Esophagus squamous epithelium (tissue), 5 donors: ENCODE measurements at places on chromosomes 1 and 21.

GRCh38 chr1:242870966-242871365 lies 346.5 kb upstream of the PLD5 start:
- no peak for DNase-seq

DNA sequence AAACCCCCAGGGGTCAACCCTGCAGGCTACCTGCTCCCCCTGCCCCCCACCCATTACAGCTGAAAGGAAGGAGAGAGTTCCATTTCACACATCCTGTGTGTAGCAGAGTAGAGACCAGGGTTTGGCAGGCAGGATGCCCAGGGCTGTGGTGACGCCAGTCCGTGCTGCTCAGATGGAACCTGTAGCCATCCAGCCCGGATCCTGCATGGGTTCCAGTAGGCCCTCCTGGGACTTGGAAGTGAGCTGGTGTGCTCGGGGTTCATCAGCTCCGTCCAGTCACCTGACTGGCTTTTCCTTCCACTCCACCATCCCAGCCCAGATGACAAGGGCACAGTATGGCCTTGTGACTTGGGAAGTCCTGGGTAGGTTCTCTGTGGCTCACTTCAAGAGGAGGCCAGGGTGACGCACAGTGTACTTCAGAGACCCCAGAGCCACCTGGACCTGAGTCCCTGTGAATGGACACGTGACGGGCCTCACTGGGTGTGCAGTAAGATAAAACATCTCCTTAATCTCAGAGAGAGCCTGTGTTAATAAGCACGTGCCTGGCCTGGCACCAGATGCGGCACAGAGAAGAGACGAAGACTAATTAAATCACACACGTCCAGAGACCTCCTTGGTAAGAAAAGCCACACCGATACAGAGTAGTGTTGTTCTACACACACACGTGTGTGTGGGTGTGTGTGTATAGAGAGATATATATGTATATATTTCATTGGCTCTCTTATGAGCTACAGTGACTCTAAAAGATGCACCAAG lies 16.0 kb downstream of the ITPKB start:
- DNase-seq: no peak

DNA sequence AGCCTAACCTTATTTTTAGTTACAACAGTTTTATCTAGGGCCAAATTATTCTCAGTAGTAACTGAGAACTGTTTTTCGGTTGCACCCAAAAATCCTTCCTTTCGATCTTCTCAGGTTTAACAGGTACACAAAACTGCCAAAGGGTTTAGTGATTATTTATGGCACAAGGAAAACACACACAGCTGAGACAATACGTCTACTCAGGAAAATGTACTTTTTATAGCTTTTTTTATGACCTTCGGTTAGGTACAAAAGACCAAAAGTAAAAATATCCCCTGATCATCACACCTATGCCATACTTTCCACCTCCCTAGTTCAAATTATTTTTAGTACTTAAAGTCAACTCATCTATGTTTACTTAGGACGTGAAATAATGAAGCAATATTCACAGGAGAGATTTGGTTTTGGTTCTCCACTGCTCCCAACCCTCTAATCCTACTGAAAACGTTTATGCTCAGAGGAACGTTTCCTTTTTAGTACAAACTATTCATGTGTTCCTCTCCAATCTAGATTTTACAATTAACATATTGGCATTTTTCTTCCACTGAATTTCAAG lies 48.7 kb downstream of the TTLL7 start:
- no peak for DNase-seq

DNA sequence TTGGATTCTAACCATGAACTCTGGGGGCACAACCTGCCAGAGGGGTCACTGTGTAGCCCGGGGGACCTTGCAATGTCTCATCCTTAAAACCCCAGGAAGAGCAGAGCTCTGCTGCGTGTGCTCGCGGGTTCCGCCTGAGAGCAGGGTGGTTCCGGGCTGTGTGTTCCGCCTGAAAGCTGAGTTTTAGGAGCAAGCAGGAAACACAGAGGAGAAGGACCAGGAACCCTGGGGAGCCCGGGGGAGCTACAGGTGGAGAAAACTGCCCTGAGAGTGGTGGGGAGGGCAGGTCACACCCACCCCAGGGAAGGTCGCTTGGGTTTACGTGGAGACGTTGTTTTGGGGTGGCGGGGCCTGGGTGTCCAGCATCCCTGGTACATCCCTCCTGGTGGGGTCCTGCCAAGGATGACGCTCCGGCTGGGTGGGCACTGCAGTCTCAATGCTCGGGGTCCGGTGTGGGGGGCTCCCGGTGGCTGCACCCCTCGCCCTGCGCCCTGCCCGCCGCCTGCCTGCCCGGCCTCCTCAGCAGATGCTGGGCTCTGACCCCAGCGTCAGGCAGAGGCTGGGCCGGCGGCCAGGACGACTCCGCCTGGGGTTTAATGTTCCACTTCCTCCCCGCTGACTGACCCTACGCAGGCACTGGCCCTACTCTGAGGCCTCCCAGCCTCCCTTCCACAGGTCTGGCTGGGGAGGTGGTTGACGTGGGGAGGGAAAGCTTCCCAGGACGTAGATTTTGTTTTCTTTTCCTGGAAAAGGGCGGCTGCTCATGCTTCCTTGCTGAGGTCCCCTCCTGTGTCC lies 17.3 kb upstream of the C1orf159 start:
- DNase-seq: no peak
